ENCODE measurements at places on chromosomes 1 and 21.

DNA sequence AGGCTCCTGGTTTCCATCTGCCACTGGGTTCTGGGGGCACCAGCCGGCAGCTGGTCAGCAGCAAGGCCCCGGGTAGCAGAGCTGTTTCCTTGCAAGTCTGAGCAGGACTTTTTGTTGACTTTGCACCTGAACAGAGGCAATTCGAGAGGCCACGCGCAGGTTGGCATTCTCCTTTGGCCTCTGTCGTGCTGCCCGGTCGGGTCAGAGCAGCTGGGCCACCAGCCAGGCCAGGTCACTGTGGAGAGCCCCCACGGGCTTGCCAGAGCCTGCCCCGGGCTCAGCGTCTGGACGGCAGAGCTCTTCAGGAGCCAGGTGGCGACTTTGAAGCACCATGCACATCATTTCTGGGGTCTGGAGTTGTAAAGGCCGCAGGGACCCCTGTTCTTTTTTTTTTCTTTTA is 28.4 kb upstream of the TMEM52 start:
- no peak for DNase-seq

GRCh38 chr1:54305906-54306514 is 100.2 kb downstream of the SSBP3 start:
- DNase-seq = no peak

- DNase-seq = no peak
Observed at GRCh38 chr1:45177452-45177851, 29.0 kb downstream of the ZSWIM5 start.

GRCh38 chr1:53501065-53502005 is 42.1 kb downstream of the DMRTB1 start:
- no peak for DNase-seq

GRCh38 chr1:24948079-24948827 is 18.2 kb upstream of the RUNX3 start:
- DNase-seq = no peak

DNA sequence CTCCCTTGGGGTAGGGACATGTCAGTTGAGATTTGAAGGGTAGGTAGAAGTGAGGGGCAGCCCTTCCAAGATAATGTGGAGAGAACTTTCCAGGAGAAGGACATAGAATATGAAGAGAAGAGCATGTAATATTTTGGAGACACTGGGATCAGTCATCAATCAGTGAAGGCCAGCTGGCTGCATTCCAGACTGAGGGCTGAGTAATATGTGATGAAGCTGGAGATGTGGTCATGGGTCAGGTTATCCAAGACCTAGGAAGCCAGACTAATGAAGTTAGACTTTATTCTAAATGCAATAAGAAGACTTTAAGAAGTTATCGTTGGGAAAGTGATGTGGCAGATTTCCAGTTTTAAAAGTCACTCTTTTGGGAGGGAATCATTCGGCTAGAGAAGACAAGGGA is 262.0 kb downstream of the HMCN1 start:
- DNase-seq = no peak

GRCh38 chr21:42145569-42146272 is 73.2 kb upstream of the ABCG1 start:
- DNase-seq = peak; percentile 45
